ENCODE measurements at places on chromosomes 1 and 21. TPM values are rescaled to one million over a fixed set of nuclear protein-coding genes. Genes with fewer than 3 reads are reported as not detected.

PALMD gene
- total RNA-seq = not detected

DESI2 gene
- 47.7 TPM for total RNA-seq

DNA sequence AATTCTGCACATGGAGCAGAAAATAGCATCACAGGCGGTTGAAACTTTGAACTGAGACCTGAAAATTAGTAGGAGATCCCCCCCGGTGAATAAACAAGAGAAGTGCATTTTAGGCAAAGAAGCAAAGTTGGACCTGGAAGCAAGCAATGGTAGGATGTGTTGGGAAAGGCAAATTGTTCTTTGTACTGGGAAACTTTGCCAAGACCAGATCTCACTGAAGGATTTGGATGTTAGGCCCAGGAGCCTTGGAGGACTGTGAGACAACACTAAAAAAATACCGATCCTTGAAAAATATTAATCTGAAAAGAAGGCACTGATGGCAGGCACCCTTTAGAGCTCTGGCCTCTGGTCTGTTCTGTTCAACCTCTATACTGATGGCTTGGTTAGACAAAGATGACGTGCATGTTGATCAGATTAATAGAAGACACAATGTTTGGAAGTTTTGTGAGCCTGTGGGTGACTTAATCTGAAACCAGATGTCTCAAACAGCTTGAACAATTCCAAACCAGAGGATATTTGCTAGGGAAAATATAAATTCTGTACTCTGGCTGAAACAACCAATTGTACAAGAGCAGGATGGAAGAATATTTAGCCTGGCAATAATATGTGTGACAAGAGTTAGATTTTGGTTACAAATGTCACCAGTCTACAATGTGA is 108.4 kb downstream of the ROR1 start:
- no peaks in the 10 kb centered on the region for H3K36me3 ChIP-seq
- peaks cover 10% of the 10 kb centered on the region for H3K4me1 ChIP-seq
- no peak for DNase-seq
- H3K4me3 ChIP-seq = no peak overlapping the region

DNA sequence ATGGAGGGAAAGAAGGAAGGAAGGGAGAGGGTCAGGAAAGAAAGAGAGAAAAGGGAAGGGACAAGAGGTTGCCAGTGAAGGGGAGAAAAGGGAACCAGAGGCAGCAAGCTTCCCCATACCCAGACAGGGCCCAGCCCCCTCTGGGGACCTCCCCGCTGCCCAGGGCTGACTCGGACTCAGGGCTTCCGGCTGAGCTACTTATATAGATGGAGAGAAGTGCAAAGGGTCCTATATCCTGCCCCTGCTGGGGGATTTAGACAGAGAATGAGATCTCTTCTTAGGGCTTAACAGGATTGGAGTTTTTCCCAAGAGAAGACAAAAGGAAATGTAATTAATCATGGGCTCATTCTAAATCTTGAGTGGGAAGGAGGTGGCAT is at the start of gene ETV3L:
Gene ETV3L (minus strand): TSS at position 176 of the 377 bp plus-strand sequence. CDS start 285 bp downstream, outside the sequence.
- no peak within 1 kb of the TSS for H3K4me3 ChIP-seq
- H3K27me3 ChIP-seq = no peaks in the 10 kb centered on the region
- no peaks in the 10 kb centered on the region for H3K36me3 ChIP-seq
- H3K4me1 ChIP-seq = no peaks in the 10 kb centered on the region

GRCh38 chr1:45103534-45103933 is 91.5 kb downstream of the UROD start:
- H3K4me1 ChIP-seq = no peaks in the 10 kb centered on the region
- no peak overlapping the region for H3K4me3 ChIP-seq
- DNase-seq = no peak
- H3K27ac ChIP-seq = no peak overlapping the region
- H3K27me3 ChIP-seq = no peaks in the 10 kb centered on the region

- H3K36me3 ChIP-seq = no peaks in the 10 kb centered on the region
- H3K4me3 ChIP-seq = no peak overlapping the region
- no peaks in the 10 kb centered on the region for H3K27me3 ChIP-seq
- H3K27ac ChIP-seq = no peak overlapping the region
- DNase-seq = no peak
These were observed 87.7 kb downstream of the SPATA17 start for GRCh38 chr1:217718873-217719272.

- no peaks in the 10 kb centered on the region for H3K27me3 ChIP-seq
- no peak overlapping the region for H3K27ac ChIP-seq
- no peak overlapping the region for H3K4me3 ChIP-seq
- no peak for DNase-seq
These were observed 7.5 kb upstream of the ASH1L start for GRCh38 chr1:155569988-155570592.
